Prostate gland (tissue), 2 donors: ENCODE measurements at places on chromosomes 6 and 20. TPM values are rescaled to one million over a fixed set of nuclear protein-coding genes. Genes with fewer than 3 reads are reported as not detected.

DNA sequence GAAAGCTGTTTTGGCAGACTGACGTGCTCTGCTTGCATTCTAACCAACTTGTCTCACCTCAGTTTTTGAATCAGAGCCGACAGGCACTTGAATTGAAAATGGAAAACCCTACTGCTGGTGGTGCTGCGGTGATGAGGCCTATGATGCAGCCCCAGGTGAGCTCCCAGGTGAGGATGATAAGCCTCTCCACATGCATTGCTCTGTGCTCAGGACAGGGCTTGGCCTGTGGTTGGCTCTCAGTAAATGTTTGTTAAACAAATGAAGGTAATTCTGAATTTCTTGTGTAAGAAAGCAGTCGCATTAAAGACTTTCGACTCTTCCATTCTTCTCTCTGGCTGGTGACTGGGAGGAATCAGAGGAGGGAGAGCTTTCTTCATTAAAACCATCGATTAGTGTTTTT, 136.3 kb downstream of the SULF2 start:
- H3K4me1 ChIP-seq: no peaks in the 10 kb centered on the region
- H3K4me3 ChIP-seq: no peak overlapping the region
- H3K36me3 ChIP-seq: no peaks in the 10 kb centered on the region
- DNase-seq: no peak

DNA sequence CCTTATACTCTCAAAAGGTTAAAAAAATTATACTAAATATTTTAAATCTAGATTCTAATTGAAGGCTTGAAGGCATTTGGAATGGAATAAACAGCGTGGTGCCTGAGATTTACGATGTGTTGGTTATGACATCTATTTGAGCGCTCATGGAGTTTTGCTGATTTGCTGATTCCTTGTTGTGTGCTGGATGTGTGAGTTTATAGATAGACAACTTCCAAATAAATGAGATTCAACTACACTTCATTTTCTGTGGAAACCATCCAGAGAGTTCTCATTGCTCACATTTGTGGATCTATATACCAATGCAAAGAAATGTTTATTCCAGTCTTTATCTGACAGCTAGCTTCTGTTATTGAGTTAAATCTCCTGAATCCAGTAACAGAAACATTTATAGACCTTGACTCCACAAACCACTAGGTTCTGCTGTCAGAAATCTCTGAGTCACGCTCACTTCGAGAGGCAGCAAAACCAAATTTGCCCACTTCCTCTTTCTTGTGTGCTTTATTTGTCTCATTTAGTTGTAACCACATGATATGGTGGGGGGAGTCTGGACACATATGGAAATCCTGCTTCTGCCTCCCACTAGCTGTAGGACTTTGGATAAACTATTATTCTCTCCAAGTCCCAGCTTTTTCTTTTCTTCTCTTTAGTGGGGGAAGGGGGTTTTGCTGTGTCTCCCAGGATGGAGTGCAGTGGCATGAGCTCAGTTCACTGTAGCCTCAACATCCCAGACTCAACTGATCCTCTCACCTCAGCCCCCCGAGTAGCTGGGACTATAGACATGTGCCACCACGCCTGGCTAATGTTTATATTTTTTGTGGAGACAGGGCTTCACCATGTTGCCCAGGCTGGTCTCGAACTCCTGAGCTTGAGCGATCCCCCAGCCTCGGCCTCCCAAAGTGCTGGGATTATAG, 54.5 kb downstream of the IPCEF1 start:
- H3K4me1 ChIP-seq: no peaks in the 10 kb centered on the region
- DNase-seq: no peak
- no peaks in the 10 kb centered on the region for H3K36me3 ChIP-seq

GRCh38 chr6:119261944-119262284, 87.6 kb downstream of the MAN1A1 start:
- H3K27ac ChIP-seq: no peak overlapping the region
- no peaks in the 10 kb centered on the region for H3K36me3 ChIP-seq

GRCh38 chr6:109440331-109441068, at the start of the genes PPIL6 and SMPD2:
PPIL6 (minus strand) TSS chr6:109440628; CDS start chr6:109440590, 38 bp downstream.
SMPD2 (plus strand) TSS chr6:109440724; CDS start chr6:109441122, 398 bp downstream.
- no peaks in the 10 kb centered on the region for H3K4me1 ChIP-seq
- H3K36me3 ChIP-seq: peaks cover 3% of the 10 kb centered on the region
- no peaks in the 10 kb centered on the region for H3K27me3 ChIP-seq
- DNase-seq: peak; percentile 86

- no peaks in the 10 kb centered on the region for H3K4me1 ChIP-seq
- no peak overlapping the region for H3K4me3 ChIP-seq
Measured at GRCh38 chr6:45548657-45549515, 171.2 kb upstream of the SUPT3H start.

DNA sequence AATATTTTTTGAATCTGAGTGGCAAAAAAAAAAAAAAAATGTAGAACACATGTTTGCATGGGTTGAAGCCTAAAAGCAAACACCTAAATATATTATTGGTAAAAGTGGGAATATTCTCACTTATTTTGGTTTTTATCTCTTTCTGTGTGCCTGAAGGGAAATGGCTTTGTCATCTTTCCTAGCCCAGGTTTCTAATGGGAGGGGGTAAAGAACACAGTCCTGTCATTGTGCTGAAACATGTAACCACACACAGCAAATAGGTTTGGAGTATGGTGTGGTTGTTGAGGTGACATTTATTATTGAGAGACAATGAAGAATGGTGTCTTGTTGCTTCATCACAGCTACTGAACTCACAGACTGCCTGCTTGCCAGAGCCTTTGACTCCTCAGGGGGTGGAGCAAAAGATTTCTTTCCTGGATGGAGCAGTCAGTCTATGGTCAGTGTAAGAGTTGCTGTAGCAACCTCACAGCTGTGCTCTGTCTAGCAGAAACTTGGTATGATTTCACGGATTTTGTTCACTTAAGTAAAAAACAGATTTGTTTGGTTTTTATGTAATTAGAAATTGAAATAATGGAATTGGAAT, 70.2 kb downstream of the CEP57L1 start:
- H3K27ac ChIP-seq: no peak overlapping the region
- no peak for DNase-seq
- H3K27me3 ChIP-seq: no peaks in the 10 kb centered on the region
- no peaks in the 10 kb centered on the region for H3K36me3 ChIP-seq
- no peaks in the 10 kb centered on the region for H3K4me1 ChIP-seq

GRCh38 chr6:14292119-14292518, 174.5 kb downstream of the CD83 start:
- H3K36me3 ChIP-seq: no peaks in the 10 kb centered on the region
- no peak overlapping the region for H3K27ac ChIP-seq
- no peaks in the 10 kb centered on the region for H3K27me3 ChIP-seq
- no peak for DNase-seq

DNA sequence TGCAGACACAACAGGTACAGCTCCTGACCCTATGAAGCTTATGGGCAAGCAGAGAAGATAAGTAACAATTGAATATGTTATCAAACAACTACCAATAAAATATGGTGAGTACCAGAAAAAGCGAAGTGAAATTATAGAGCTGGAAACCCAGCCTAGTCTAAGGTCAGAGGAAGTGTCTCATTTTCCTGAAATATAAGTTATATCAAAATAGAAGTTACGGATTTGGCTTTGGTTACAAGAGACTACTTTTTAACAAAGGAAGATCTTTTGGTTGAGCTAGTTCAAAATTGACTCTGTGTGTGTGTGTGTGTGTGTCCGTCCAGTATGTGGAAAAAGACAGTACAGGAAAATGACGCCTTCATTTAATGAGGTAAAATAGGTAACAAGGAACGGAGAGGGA, 8.9 kb downstream of the STX11 start:
- no peaks in the 10 kb centered on the region for H3K4me1 ChIP-seq
- DNase-seq: no peak
- no peaks in the 10 kb centered on the region for H3K36me3 ChIP-seq
- no peak overlapping the region for H3K27ac ChIP-seq
- no peak overlapping the region for H3K4me3 ChIP-seq

DNA sequence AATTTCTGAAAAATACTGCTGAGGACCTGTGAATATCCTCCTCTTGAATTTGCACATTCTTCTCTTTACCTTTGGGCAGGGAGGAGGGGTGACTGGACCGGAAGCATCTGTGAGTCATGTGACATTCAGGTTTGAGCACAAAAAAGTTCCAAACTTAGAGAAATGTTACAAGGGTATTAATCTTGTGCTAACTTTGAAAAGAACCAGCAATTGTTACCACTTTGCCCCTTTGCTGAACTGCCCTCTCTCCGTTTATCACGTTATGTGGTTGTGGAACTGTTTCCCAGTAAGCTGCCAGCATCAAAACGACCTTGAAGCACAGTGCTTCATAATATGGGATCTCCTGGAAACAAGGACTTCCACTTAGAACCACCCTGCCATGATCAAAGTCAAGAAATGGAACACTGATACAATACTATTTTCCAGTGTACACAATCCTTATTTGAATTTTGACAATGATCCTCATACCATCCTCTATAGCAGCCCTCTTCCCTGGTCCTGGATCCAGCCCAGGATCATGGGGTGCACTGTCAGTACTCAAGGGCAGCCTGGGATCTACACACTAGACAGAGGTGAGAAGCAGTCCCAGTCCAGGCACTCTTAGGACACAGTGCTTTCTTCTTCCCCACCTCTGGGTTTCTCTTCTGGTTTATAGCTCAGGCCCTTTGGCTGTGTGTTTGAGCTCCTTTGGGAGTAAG, 2.3 kb upstream of the TUBB1 start:
- no peaks in the 10 kb centered on the region for H3K36me3 ChIP-seq
- H3K27me3 ChIP-seq: no peaks in the 10 kb centered on the region
- no peak for DNase-seq
- no peak overlapping the region for H3K27ac ChIP-seq
- H3K4me1 ChIP-seq: no peaks in the 10 kb centered on the region

GRCh38 chr20:37538003-37538402, 10.3 kb upstream of the BLCAP start:
- no peak for DNase-seq
- H3K4me3 ChIP-seq: no peak overlapping the region
- H3K36me3 ChIP-seq: no peaks in the 10 kb centered on the region
- no peak overlapping the region for H3K27ac ChIP-seq

GRCh38 chr6:52263709-52264540, 19.6 kb upstream of the IL17F start:
- H3K27me3 ChIP-seq: no peaks in the 10 kb centered on the region
- H3K36me3 ChIP-seq: no peaks in the 10 kb centered on the region
- DNase-seq: peak; percentile 21
- H3K27ac ChIP-seq: no peak overlapping the region
- H3K4me3 ChIP-seq: no peak overlapping the region

DNA sequence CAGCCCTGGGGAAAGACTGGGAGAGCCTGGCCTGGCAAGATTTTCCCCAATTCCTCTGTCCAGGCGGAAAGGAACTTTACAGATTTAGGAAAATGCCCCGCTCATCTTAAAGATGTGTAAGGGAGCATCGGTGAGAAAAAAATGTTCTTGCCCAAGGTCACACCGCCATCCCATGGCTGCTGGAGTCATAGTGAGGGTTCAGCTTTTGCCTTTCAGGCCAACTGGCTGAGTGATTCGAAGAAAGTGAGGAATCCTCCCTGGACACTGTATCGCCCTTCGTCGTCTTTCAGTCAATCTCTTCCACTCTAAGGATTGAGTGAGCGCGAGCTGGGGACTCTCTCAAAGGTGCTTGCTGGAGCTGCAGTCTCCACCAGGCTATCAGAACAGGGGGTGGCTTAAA, 1.4 kb downstream of the WFDC2 start:
- H3K36me3 ChIP-seq: no peaks in the 10 kb centered on the region
- peak overlapping the region; percentile 38 for H3K4me3 ChIP-seq
- H3K4me1 ChIP-seq: peaks cover 8% of the 10 kb centered on the region
- no peak for DNase-seq
- peak overlapping the region; percentile 73 for H3K27ac ChIP-seq
- H3K27me3 ChIP-seq: no peaks in the 10 kb centered on the region

DNA sequence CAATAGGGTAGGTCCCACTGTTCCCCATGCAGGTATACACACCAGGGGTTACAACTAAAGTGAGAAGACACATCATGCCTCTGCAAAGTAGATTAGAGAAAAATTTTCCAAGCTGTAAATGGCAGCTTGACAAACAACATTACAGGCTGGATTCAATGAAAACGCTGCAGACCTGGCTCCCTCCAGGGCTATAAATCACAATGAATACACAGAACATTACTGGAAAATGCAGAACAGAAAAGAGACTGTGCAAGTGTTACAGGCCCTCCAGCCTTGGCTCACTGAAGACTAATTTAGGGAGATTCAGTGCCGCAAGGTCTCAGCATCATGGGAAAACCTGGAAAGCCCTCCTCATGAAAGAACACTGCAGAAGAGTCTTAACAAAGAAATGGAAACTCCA, 207.8 kb downstream of the KHDC1L start:
- no peaks in the 10 kb centered on the region for H3K36me3 ChIP-seq
- no peaks in the 10 kb centered on the region for H3K27me3 ChIP-seq
- no peak for DNase-seq
- no peak overlapping the region for H3K27ac ChIP-seq

- no peak overlapping the region for H3K27ac ChIP-seq
- H3K27me3 ChIP-seq: no peaks in the 10 kb centered on the region
- no peaks in the 10 kb centered on the region for H3K4me1 ChIP-seq
- DNase-seq: no peak
- no peak overlapping the region for H3K4me3 ChIP-seq
Measured at GRCh38 chr20:4795394-4795793, 73.7 kb downstream of the PRND start.

DNA sequence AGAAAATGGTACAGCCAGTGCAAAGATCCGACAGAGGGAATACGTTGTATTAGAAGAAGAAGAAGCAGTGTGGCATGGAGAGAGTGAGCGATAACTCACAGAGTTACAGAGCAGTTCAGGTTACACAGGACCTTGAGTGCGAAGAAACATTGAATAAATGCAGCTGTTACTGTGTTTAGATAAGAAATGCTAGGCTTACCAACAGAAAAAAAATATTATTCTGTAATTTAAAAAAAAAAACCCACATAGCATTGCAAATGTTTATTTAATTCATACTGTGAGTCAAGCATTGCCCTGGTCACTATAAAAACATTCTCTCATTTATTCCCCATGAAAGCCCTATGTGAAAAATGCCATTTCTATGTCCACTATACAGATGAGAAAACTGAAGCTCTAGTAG, 373.4 kb upstream of the EPHA7 start:
- H3K4me1 ChIP-seq: no peaks in the 10 kb centered on the region
- H3K36me3 ChIP-seq: no peaks in the 10 kb centered on the region
- H3K4me3 ChIP-seq: no peak overlapping the region
- H3K27ac ChIP-seq: no peak overlapping the region
- no peaks in the 10 kb centered on the region for H3K27me3 ChIP-seq

- DNase-seq: no peak
- no peak overlapping the region for H3K27ac ChIP-seq
- H3K27me3 ChIP-seq: peaks cover 4% of the 10 kb centered on the region
- no peak overlapping the region for H3K4me3 ChIP-seq
- no peaks in the 10 kb centered on the region for H3K4me1 ChIP-seq
- H3K36me3 ChIP-seq: no peaks in the 10 kb centered on the region
Measured at GRCh38 chr20:61555566-61555965, 303.5 kb downstream of the CDH4 start.

DNA sequence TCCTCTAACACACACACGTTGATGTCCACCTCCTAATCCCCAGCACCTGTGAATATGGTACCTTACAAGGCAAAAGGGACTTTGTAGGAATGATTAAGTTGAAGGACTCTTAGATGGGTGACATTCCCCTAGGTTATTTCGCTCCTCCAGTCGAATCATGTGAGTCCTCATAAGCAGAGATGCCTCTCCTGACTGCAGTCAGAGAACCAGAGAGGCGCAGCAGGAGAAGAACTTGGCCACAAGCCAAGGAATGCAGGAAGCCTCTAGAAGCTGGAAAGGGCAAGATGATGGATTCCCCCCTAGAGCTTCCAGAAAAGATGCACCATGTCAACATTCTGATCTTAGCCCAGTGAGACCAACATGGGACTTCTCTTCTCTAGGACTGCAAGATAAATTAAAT, 133.1 kb upstream of the PTPRT start:
- no peaks in the 10 kb centered on the region for H3K27me3 ChIP-seq
- DNase-seq: no peak
- H3K4me3 ChIP-seq: no peak overlapping the region
- no peaks in the 10 kb centered on the region for H3K4me1 ChIP-seq
- no peak overlapping the region for H3K27ac ChIP-seq

ELOVL4 gene
- total RNA-seq: 5.8 TPM

BMP5 gene
- 2.1 TPM for total RNA-seq

AGPAT4 gene
- total RNA-seq: 4.2 TPM

TNXB gene
- total RNA-seq: 29.1 TPM
